ENCODE measurements at places on chromosomes 3 and 15. TPM values are rescaled to one million over a fixed set of nuclear protein-coding genes. Genes with fewer than 3 reads are reported as not detected.

Gene NTRK3
- polyA plus RNA-seq: not detected

Gene ISG20
- polyA plus RNA-seq: 572 TPM

- H3K27ac ChIP-seq: no peak overlapping the region
- no peaks in the 10 kb centered on the region for H3K4me1 ChIP-seq
- no peaks in the 10 kb centered on the region for H3K27me3 ChIP-seq
- H3K36me3 ChIP-seq: no peaks in the 10 kb centered on the region
- H3K4me3 ChIP-seq: no peak overlapping the region
- no peak for DNase-seq
Measured at GRCh38 chr15:91027677-91028076, 5.3 kb upstream of the VPS33B start.

Gene PP2D1
- polyA plus RNA-seq: 0.46 TPM

GRCh38 chr3:123018683-123019082 lies 8.9 kb downstream of the SEMA5B start:
- H3K27ac ChIP-seq: no peak overlapping the region
- no peak overlapping the region for H3K4me3 ChIP-seq
- no peaks in the 10 kb centered on the region for H3K36me3 ChIP-seq
- no peaks in the 10 kb centered on the region for H3K4me1 ChIP-seq
- H3K27me3 ChIP-seq: peaks cover 8% of the 10 kb centered on the region

DNA sequence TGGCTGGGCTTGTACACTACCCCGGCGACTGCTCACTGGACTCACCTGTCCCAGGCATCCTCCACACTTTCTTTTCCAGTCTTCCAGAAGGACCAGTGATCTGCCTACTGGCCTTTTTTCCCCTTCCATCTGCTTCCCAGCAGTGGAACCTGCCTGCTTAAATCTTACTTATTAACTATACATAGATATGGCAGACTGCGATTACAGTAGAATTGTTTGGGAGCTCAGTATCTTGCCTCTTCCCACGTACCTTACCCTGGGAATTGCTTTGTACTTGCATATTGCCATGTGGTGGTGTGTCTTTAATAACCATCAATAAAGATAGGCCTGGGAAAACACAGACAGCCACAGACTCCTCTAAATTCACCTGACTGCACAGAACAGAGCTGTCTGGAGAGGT lies 11.8 kb upstream of the HES1 start:
- no peak overlapping the region for H3K4me3 ChIP-seq
- no peaks in the 10 kb centered on the region for H3K36me3 ChIP-seq
- no peak overlapping the region for H3K27ac ChIP-seq

GRCh38 chr3:195087328-195087727 lies 183.6 kb downstream of the XXYLT1 start:
- no peak overlapping the region for H3K4me3 ChIP-seq
- H3K27ac ChIP-seq: no peak overlapping the region
- H3K27me3 ChIP-seq: no peaks in the 10 kb centered on the region
- DNase-seq: no peak
- no peaks in the 10 kb centered on the region for H3K36me3 ChIP-seq

DNA sequence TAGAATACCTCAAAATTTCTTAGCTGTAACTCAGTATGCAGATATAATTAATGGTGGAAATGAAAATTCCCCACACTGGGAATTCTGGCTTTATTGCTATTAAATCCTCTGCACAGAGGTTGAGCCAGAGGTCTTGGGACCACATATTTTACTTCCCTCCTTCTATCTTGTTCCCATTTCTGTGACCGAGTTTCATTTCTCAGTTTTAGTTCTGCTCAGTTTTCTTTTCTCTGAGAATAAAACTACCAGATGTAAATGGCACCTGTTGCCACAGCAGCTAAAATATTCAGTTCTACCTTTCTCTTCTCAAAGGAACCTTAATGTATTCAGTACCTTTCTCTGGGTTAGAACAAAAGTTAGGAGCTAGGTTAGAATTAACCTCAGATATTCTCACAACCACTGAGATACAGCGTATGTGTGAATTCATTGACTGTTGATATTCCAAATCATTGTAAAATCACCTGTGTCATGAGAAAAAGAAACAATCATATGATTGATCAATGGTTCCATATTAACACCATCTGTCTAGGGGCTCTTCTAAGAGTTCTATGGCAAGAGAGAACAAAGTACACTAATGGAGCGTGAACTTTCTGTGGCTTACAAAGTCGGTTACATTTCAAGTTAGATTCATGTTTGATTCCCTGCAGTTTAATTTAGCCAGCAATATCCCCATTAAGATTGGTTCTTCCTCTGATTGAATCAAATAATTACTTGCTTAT lies 374.1 kb downstream of the EFHB start:
- H3K36me3 ChIP-seq: no peaks in the 10 kb centered on the region
- H3K27me3 ChIP-seq: no peaks in the 10 kb centered on the region
- no peaks in the 10 kb centered on the region for H3K4me1 ChIP-seq
- H3K27ac ChIP-seq: no peak overlapping the region
- no peak for DNase-seq

Gene LYZL4
- polyA plus RNA-seq: not detected

Gene CYP1A2
- polyA plus RNA-seq: not detected

- DNase-seq: no peak
- peaks cover 6% of the 10 kb centered on the region for H3K4me1 ChIP-seq
- no peak overlapping the region for H3K4me3 ChIP-seq
- H3K27ac ChIP-seq: no peak overlapping the region
Measured at GRCh38 chr3:40387895-40388254, 891 bp downstream of the ENTPD3 start.

DNA sequence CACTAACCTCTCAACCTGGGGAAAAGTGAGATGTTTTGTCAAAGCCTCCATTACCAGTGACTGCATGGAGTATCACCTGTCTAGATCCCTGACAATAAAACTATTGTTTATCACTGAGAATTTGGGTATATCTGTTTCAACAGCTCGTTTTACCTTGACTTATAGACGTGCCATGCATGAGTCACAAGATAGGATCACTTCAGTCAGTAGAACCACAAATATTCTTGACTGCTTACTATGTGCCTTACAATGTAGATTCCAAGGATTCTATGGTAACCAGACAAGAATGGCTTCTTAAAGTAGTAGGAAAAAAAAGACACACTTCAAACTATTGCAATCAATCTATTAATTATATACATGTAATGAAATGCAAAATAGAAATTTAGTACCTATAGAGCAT lies 55.7 kb upstream of the GRM7 start:
- no peaks in the 10 kb centered on the region for H3K36me3 ChIP-seq
- no peak for DNase-seq
- H3K27me3 ChIP-seq: no peaks in the 10 kb centered on the region
- H3K4me3 ChIP-seq: no peak overlapping the region
- H3K4me1 ChIP-seq: no peaks in the 10 kb centered on the region

DNA sequence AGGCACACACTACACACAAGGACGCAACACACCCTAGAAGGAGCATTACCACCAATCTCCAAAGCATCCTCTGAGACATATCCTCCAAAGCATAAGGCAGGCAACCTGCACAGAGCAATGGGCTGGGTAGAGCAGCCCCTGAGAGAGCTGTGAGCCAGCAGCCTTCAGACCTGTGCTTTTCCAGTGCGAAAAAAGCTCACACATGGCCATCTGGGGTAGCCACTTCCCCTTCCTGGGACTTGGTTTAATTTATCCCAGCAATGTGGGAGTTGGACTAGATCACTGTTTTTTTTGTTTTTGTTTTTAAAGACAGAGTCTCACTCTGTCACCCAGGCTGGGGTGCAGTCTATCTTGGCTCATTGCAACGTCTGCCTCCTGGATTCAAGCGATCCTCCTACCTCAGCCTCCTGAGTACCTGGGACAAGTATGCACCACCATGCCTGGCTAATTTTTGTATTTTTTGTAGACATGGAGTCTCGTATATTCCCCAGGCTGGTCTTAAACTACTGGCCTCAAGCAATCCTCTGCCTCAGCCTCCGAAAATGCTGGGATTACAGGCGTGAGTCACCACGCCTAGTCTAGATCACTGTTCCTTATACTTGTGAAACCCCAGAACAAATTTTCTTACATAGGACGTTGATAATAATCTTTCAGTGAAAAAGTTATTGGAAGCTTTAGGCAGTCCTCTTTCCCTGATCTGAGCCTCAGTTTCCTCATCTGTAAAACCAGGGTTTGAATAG lies 18.9 kb downstream of the PTPN23 start:
- H3K4me3 ChIP-seq: no peak overlapping the region
- H3K27ac ChIP-seq: no peak overlapping the region

- no peaks in the 10 kb centered on the region for H3K36me3 ChIP-seq
- no peaks in the 10 kb centered on the region for H3K4me1 ChIP-seq
- no peaks in the 10 kb centered on the region for H3K27me3 ChIP-seq
- H3K27ac ChIP-seq: no peak overlapping the region
- H3K4me3 ChIP-seq: no peak overlapping the region
Measured at GRCh38 chr3:132042681-132043080, 7.9 kb upstream of the CPNE4 start.

Gene FBXL2
- polyA plus RNA-seq: not detected

GRCh38 chr3:161038725-161039124 lies 66.4 kb downstream of the B3GALNT1 start:
- H3K27me3 ChIP-seq: no peaks in the 10 kb centered on the region
- no peak for DNase-seq
- no peak overlapping the region for H3K27ac ChIP-seq
- no peak overlapping the region for H3K4me3 ChIP-seq

- H3K36me3 ChIP-seq: peaks cover 5% of the 10 kb centered on the region
- no peaks in the 10 kb centered on the region for H3K4me1 ChIP-seq
- no peak for DNase-seq
- no peak overlapping the region for H3K27ac ChIP-seq
Measured at GRCh38 chr15:42315521-42315920, 42.3 kb upstream of the TMEM87A start.

GRCh38 chr3:72487078-72487765 lies 361.0 kb downstream of the SHQ1 start:
- peaks cover 10% of the 10 kb centered on the region for H3K4me1 ChIP-seq
- no peaks in the 10 kb centered on the region for H3K36me3 ChIP-seq
- H3K4me3 ChIP-seq: no peak overlapping the region
- H3K27me3 ChIP-seq: no peaks in the 10 kb centered on the region

Gene UMPS
- 26.4 TPM for polyA plus RNA-seq

- H3K27ac ChIP-seq: no peak overlapping the region
- no peaks in the 10 kb centered on the region for H3K36me3 ChIP-seq
- H3K4me3 ChIP-seq: no peak overlapping the region
- H3K4me1 ChIP-seq: no peaks in the 10 kb centered on the region
- DNase-seq: no peak
Measured at GRCh38 chr3:185448107-185448506, 50.7 kb downstream of the TMEM41A start.

DNA sequence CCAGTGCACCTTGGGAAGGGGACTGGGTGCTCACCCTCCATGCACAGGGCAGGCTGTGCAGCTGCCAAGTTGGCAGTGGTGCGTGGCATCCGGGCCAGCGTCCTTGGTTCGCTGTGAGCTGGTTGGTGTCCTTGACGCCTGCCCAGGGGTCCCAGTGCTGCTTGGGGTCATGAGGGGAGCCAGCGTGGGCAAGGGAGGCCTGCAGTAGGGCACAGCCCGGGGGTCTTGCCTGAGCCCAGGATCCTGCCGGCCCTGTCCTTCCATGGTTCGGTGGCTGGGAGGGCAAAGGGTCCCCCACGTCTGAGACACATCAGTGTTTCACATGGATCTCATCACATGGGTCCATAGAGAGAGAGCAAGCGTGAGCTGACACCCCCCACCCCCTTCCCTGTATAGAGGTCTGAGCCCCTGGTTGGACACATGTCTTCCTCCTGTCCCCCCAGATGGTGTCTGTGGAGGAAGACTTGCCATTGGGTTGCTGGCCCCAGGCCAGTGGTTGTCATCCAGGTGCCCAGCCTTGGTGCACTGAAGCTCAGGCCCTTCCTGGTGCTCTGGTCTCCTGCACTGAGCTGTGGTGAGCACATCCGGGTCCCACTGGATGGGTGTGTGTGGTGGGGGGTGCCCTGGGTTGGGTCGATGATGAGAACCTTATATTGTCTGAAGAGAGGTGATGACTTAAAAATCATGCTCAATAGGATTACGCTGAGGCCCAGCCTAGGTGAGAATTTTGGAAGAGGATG lies 232.3 kb downstream of the SNRPN start:
- no peaks in the 10 kb centered on the region for H3K36me3 ChIP-seq
- no peak overlapping the region for H3K27ac ChIP-seq
- H3K4me1 ChIP-seq: no peaks in the 10 kb centered on the region
- H3K27me3 ChIP-seq: no peaks in the 10 kb centered on the region
- DNase-seq: no peak

Gene NANOGP8
- not detected for polyA plus RNA-seq

Gene SPATA12
- polyA plus RNA-seq: not detected

Measured in CD8-positive, alpha-beta memory T cell (primary cell).